Testis (tissue), 5 donors: ENCODE measurements at places on chromosomes 6 and 20. TPM values are rescaled to one million over a fixed set of nuclear protein-coding genes. Genes with fewer than 3 reads are reported as not detected.
A peak's percentile ranks its signal among the peaks of the same experiment; 100 is the strongest.

DNA sequence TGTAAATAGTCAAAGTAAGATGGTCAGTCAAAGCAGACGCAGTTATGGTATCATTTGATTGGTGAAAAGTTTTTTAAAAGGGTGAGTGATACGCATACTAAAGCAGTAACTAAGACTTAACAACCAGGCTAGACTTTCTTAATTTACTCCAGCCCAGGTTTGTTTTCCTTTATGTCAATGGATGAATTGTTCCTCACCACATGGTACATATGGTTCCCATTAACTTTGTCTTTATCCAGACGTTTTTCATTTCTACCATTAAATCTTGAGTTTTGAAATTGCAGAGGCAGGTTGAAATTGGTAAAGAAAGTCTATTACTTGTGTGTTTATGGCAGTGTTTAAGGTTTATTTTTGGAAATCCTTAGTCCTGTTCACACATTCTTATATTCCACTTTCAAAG, 98.5 kb upstream of the SCGN start:
- DNase-seq: no peak
- H3K4me1 ChIP-seq: no peaks in the 10 kb centered on the region
- H3K4me3 ChIP-seq: no peak overlapping the region
- H3K36me3 ChIP-seq: no peaks in the 10 kb centered on the region
- no peak overlapping the region for H3K27ac ChIP-seq

DNA sequence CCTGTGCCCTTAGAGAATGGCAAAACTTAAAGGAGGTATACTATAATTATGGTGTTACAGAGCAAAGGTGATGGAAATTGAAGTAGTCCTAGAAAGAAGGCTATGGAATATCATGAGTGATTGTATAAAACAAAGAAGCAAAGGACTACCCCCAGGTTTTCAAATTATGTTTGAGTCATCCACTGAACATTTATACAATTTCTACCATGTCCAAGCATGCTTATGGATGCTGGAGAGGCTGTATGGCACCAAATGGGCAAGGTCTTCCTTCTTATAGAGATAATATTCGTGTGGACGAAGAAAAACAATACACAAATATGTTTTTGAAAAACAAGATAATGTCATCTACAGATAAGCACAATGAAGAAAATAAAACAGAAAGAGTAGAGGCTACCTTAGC, 177.5 kb downstream of the KHDC1L start:
- DNase-seq: no peak
- H3K4me1 ChIP-seq: no peaks in the 10 kb centered on the region
- no peaks in the 10 kb centered on the region for H3K27me3 ChIP-seq
- no peaks in the 10 kb centered on the region for H3K36me3 ChIP-seq
- no peak overlapping the region for H3K4me3 ChIP-seq

DNA sequence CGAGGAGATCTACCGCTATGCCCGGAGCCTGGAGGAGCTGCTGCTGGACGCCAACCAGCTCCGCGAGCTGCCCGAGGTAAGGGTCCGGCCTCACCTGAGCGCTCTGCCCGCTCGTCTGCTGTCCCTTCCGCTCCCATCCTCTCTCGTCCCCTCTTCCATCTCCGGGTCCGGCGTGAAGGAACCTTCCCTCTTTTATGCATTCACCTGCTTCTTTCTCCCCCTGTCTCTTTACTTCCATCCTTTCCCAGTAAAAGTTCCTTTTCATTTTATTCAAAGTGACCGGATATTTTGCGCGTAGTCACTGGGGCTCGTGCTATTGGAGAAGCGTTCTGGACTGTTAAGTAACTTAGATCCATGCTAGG, 516 bp downstream of the LRRC1 start:
- peak overlapping the region; percentile 79 for H3K27ac ChIP-seq
- peaks cover 11% of the 10 kb centered on the region for H3K4me1 ChIP-seq
- H3K4me3 ChIP-seq: peak overlapping the region; percentile 93
- no peak for DNase-seq
- H3K27me3 ChIP-seq: no peaks in the 10 kb centered on the region

DNA sequence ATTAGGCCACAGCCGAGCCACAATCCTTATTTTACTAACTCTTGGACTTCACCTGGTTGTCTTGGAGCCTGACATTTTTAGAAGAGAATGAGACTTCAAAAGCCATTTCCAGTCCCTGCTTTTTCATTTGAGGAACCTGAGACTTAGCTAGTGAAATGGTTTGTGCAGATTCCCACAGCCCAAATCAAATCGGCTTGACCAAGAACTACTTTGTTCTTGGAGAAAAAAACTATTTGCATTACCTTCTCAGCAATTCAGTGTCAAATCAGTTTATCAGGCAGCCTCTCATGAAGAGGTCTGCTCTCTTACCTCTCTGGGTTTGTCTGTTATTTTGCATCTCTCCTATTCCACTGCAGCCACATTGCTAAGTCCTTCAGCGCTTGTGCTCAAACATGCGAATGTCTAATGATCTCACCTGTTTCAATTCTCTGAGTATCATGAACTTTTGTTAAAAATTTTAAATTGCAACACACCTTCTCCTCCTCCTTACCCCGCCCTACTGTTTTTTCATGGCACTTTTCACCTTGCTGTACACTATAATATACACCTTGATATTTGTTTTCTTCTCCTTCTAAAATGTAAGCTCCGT, 573 bp upstream of the IFNGR1 start:
- H3K27ac ChIP-seq: peak overlapping the region; percentile 97
- H3K36me3 ChIP-seq: no peaks in the 10 kb centered on the region
- peaks cover 33% of the 10 kb centered on the region for H3K4me1 ChIP-seq
- DNase-seq: no peak

LATS1 gene
- 35.0 TPM for total RNA-seq

DNA sequence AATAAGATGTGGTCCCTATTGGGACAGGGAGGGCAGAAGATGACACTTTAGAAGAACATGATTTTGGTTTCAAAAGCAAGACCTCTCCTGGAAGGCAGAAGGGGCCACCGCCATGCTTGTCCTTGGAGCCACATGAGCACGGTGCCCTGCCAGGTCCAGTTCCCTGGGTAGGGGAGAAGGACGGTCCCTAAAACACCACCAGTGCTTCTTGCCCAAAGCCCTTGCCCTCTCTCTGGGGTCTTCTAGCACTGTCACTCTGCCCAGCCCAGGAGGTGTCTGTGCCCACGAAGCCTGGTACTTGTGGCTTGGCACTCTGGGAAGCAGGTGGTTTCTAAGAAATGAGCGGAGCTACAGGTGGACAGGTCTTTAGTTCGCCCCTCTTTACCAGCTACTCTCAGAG, 46.0 kb downstream of the PLCG1 start:
- peaks cover 10% of the 10 kb centered on the region for H3K4me1 ChIP-seq
- no peaks in the 10 kb centered on the region for H3K36me3 ChIP-seq
- H3K27me3 ChIP-seq: no peaks in the 10 kb centered on the region
- peak; percentile 8 for DNase-seq
- H3K27ac ChIP-seq: no peak overlapping the region
- H3K4me3 ChIP-seq: no peak overlapping the region

DNA sequence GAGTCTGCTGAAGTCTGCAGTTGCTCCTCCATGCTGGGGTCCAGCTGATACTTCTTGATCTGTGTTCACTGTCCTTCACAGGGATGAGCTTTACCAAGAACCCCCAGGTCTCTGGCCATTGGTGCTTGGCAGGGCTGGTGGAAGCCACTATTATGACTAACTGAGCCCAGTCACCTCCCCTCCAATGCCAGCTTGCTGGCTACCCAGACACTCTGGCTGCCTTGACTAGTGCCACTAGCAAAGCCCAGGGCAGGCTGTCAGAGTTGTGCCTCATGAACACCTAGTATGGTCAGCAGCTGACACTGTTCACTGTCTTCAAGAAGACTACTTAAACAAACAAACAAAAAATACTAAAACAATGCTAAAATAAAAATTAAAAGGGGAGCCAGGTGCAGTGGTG, 8.8 kb downstream of the ASIP start:
- no peak for DNase-seq
- H3K4me3 ChIP-seq: no peak overlapping the region
- peaks cover 16% of the 10 kb centered on the region for H3K4me1 ChIP-seq
- no peaks in the 10 kb centered on the region for H3K36me3 ChIP-seq

SLC22A16 gene
- total RNA-seq: 17.2 TPM

DNA sequence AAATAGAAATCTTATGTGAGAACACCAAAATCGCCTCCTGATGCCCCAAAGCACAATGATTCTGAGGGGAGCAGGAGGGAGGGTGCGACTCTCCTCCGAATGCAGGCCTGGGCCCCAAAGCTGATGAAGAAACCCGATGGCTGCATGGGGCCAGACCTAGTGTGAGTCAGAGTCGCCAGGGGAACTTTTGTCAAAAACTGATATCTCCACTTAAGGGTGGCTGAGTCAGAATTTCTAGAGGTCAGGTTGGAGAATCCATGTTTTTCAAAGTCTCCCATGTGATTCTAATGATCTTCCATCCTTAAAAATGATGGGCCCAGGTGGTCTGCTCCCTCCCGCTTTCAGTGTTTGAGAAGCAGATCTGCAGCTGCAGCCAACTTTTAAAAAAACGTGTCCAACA, 172.8 kb downstream of the BACH2 start:
- H3K4me1 ChIP-seq: peaks cover 2% of the 10 kb centered on the region
- no peaks in the 10 kb centered on the region for H3K36me3 ChIP-seq
- H3K27me3 ChIP-seq: no peaks in the 10 kb centered on the region
- no peak overlapping the region for H3K4me3 ChIP-seq

RHAG gene
- not detected for total RNA-seq

- H3K36me3 ChIP-seq: no peaks in the 10 kb centered on the region
- H3K27ac ChIP-seq: no peak overlapping the region
- no peaks in the 10 kb centered on the region for H3K4me1 ChIP-seq
- H3K4me3 ChIP-seq: no peak overlapping the region
- H3K27me3 ChIP-seq: no peaks in the 10 kb centered on the region
Measured at GRCh38 chr6:137944793-137945498, 77.9 kb downstream of the TNFAIP3 start.

DNA sequence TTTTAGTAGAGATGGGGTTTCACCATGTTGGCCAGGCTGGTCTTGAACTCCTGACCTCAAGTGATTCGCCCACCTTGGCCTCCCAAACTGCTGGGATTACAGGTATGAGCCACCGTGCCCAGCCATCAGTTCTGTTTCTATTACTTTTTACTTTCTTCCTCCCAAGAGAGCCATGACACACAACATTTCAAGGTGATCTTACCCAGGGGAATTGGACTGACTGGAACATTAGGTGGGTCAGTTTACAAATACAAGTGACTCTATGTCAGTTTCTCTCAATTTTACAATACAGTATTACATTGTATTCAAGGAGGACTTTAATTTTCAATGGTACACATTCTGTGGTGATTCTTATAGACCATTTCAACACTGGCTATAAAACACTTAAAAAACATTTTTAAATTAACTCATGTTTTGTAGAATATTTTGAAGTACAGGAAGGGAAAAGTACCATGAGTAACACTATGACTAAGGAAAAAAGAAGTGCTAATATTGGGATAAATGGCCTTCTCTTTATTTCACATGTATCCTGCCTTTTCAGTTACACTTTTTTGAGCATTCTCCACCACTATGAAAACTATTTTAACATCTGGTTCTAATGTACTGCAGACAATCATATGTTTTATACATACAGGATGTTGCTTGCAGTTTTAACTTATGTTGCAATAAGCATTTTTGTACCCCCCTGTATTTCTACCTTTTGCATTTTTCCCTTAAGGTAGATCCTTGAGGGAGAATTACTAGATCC, 8.4 kb downstream of the TPBG start:
- DNase-seq: no peak
- H3K4me1 ChIP-seq: no peaks in the 10 kb centered on the region
- H3K27me3 ChIP-seq: no peaks in the 10 kb centered on the region
- no peak overlapping the region for H3K4me3 ChIP-seq
- no peaks in the 10 kb centered on the region for H3K36me3 ChIP-seq

GRCh38 chr6:114879693-114880092, 536.9 kb upstream of the HS3ST5 start:
- H3K27me3 ChIP-seq: no peaks in the 10 kb centered on the region
- H3K27ac ChIP-seq: no peak overlapping the region
- no peak overlapping the region for H3K4me3 ChIP-seq
